Activated CD4-positive, alpha-beta T cell treated with anti-CD3 and anti-CD28 coated beads, Interleukin-2, amount 50 U/mL, for 1 hour (primary cell): ENCODE measurements at places on chromosomes 7 and 10.
A peak's percentile ranks its signal among the peaks of the same experiment; 100 is the strongest.

GRCh38 chr10:77168861-77169260 lies 468.7 kb downstream of the KCNMA1 start:
- no peak for DNase-seq

DNA sequence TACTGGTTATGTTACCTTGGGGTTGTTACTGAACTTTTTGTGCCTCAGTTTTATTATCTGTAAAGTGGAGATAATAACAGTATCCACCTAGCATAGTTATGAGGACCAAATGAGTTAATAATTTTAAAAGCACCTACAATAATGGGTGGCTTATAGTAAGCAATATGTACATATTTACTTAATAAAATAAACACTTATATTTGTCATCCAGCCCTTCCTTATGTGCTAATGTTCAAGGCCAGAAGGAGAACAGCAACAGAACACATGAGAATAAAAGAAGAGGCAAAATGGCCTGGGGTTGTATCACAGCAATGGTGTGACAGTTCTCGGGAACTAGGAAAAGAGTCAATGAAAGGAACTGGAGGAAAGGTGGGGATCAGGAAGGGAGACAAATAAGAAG lies 255.4 kb upstream of the LRGUK start:
- DNase-seq = no peak

- no peak for DNase-seq
These were observed 75.4 kb downstream of the OTUD1 start for GRCh38 chr10:23514321-23514720.

GRCh38 chr7:29265208-29265923 lies 70.8 kb downstream of the CHN2 start:
- no peak for DNase-seq

- DNase-seq = no peak
These were observed 22.2 kb downstream of the ENTPD7 start for GRCh38 chr10:99681553-99681952.

- no peak for DNase-seq
These were observed 238.7 kb downstream of the CDK14 start for GRCh38 chr7:90834771-90835170.

- DNase-seq = no peak
These were observed 812 bp upstream of the IDE start for GRCh38 chr10:92574548-92575261.

DNA sequence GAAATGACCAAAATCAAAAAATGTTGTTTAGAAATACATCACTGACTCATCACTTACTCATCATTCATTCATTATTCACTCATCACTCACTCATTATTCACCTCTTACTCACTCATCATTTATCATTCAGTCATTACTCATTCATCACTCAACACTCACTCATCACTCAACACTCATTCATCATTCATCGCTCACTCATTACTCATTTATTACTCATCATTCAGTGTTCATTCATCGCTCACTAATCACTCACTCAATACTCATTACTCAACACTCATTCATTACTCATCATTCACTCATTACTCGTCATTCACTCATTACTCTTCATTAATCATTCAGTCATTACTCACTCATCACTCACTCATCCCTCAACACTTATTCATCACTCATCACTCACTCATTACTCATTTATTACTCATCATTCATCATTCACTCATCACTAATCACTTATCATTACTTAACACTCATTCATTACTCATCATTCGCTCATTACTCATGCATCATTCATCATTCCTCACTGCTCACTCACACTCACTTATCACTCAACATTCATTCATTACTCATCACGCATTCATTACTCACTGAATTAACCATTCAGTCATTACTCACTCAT lies 238.5 kb downstream of the ADARB2 start:
- DNase-seq = no peak

GRCh38 chr7:78635026-78635793 lies 818.3 kb downstream of the MAGI2 start:
- no peak for DNase-seq

GRCh38 chr7:47254081-47254977 lies 327.6 kb downstream of the TNS3 start:
- peak; percentile 22 for DNase-seq

- no peak for DNase-seq
These were observed 98.2 kb downstream of the RNF216 start for GRCh38 chr7:5683280-5683670.

GRCh38 chr7:39624935-39625694 lies 1.7 kb downstream of the RALA start:
- DNase-seq = no peak

GRCh38 chr7:33744293-33745075 lies 160.9 kb upstream of the BMPER start:
- DNase-seq = no peak

GRCh38 chr10:124511205-124512039 lies 49.8 kb downstream of the LHPP start:
- no peak for DNase-seq

- DNase-seq = no peak
These were observed 2.6 kb upstream of the MYPN start for GRCh38 chr10:68106656-68107055.

DNA sequence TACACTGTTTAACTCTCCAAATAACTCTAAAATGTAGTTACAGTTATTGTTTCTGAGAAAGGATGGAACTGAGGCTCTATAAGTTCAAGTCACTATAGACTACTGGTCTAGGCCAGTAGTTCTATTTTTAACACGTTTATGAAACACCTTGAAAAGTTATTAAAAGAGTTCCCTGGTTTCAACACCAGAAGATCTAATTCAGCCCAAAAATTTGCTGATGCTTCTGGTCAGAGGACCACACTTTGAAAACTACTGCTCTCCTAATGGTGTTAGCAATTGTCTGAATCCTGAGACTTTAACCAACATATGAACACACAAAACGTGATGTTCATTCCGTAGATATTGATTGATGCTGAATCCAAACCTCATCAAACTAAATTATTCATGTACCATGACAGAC lies 658.6 kb upstream of the STEAP1 start:
- no peak for DNase-seq

GRCh38 chr7:116709336-116709735 lies 37.3 kb downstream of the MET start:
- no peak for DNase-seq

- DNase-seq = no peak
These were observed 35.2 kb downstream of the TNRC18 start for GRCh38 chr7:5388273-5388901.

- peak; percentile 40 for DNase-seq
These were observed 8.7 kb downstream of the NCAPG2 start for GRCh38 chr7:158695726-158696452.

GRCh38 chr7:141648276-141649114 lies 53.5 kb downstream of the DENND11 start:
- DNase-seq = no peak

GRCh38 chr7:127976056-127976737 lies 55.0 kb downstream of the LRRC4 start:
- no peak for DNase-seq
